ENCODE measurements at places on chromosomes 16 and 17.

- no peak for DNase-seq
Observed at GRCh38 chr17:15086776-15087295, 178.3 kb downstream of the PMP22 start.

DNA sequence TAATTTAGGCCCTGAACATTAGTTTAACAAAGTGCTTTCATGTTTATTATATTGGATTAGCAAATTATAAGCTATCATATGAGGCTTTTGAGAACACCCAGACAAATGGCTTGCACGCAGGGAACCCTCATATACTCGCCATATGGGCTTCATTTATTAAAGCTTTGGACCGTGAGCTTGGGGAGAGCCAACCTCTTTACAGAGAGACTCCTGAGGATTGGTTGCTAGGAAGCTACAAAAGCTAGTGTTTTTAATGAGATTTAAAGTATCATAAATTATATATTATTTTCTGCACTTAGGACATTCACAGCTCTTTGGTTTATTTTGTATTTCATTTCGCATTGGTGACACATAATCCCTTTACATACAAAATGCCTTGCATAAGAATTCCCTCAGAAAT is 193.8 kb upstream of the TOX3 start:
- no peak for DNase-seq

DNA sequence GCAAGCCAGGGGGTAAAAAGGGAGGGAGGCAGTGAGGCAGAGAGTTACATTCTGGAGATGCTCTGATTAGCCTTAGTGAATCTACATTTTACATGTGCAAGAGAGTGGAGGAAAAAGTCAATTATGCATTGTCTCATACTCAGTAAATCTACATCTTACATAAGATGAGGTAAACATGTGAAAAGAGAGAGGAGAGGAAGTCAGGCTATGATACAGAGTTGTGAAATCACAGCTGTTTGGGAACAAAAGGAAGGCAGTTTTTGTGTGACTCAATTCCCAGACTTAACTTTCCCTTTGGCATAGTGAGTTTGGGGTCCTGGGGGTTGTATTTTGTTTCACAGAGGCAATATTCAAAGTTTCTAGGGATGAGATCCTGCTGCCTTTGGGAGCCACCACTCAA is 67.8 kb downstream of the GP2 start:
- DNase-seq, result no peak

DNA sequence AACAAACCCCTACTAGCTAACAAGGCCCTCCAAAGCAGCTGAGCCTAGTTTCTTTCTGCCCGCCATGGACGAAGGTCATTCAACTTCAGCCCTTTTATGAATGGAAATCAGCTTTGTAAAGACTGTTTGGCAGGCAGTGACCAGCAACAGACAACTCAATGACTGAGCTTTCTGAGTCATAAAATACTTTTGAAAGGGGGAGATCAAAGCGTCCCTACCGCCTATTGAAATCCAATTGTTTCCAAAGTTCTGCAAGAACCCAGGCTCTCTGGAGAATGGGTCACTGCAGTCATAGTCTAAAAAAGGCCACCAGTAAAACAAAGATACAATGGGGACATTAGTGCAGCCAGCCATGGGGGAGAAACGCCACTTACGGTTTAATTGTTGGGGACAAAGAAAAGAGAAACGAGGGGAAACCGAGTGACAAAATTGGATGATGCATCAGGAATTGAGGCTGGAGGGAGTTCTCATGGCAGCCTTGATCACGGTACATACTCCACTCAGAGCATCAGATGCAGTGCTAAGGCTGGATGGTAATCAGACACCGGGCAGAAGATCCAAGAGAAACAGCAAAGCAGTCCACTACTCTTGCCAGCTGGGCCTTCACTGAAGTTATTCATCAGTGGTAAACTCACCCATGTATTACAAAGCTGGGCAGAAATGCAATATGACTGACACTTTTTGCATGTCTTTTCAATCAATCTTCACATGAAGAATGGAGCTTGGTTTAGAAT is 9.8 kb downstream of the ADAMTS18 start:
- no peak for DNase-seq

DNA sequence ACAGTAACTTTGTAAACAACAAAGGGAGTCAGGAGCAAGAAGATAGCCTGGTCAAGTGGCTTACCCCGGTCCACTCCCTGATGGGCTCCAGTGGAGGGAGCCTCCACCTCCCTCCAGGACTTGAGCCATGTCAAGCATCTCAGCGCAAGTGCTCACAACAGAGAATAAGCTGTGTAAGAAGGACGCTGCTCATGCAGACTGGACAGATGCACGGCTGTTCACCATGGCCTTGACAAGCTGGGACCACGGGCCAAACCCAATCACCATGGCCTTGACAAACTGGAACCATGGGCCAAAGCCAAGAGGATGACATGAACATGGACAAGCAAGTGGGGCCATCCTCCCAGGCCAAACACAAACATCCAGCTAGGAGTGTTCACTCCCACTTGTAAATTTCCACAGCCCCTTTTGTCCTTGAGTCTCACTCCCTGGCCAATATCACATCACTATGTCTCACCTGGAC is 3.4 kb upstream of the PITPNM3 start:
- DNase-seq, result no peak

DNA sequence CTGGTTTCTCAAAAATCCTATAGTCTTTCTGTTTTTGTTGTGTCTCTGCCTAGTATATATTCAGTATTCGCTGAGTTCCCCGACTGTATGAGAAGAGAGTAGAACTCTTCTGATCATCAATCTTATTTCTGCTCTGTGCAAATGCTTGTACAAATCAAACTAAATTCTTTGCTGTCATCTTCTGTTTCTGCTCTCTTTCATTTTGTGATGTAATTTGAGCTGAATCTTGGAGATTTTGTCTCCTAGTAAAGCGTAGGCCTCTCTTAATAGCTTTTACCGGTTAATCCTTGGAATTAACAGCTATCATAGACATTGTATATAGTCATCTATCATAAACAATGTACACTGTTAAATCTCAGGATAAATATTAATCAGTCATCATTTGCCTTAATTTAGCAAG is 61.9 kb downstream of the OMG start:
- no peak for DNase-seq

DNA sequence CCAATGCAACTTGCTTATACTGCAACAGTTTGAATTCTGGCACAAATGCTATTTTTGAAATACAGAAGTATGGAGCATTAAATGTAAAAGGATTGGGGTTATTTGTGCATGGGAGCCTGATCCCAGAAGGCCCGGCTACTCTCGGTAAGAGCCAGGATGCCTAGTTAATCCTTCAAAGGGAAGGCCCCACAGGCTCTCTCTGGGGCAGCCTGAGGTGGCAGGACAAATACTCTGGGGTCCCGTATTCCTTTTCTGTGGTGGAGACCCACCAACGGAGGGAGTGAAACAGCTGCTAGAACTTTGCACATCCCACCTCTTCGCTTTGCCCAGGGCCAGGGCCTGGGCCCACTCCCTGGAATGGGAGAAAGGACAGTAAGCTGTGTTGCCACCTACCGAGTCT is 30.4 kb downstream of the ERN1 start:
- no peak for DNase-seq

DNA sequence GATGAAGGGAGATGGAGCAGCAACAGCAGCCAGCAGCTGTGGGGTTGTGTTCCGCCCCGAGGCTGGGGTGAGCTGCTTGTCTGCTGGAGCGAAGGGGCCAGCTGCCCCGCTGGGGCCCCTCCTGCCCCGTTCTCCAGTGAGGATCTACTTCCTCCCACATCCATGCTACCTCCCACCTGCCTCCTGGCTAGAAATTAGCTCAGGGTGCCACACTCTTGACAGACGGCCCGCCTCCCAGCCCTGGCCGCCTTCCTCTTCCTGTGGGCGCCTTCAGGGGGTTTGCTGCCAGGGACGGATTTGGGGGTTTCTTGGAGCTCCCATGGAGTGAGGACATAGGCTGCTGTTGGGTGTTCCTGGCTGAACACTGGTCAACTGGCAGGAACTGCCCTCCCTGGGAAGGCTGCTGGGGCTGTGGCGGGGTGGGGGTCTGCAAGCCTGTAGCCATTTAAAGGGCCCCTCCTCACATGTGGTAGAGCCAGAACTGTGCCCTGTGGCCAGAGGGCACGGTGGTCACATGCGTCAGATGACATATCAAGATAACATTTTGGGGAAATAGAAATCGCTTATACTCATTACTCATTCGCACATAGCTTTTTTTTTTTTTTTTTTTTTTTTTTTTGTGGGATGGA is 13.1 kb downstream of the TBC1D24 start:
- DNase-seq, result no peak

GRCh38 chr16:66521951-66522771 is 27.8 kb downstream of the TK2 start:
- DNase-seq, result no peak

- DNase-seq, result no peak
Observed at GRCh38 chr16:1081734-1082265, 9.3 kb downstream of the SSTR5 start.

DNA sequence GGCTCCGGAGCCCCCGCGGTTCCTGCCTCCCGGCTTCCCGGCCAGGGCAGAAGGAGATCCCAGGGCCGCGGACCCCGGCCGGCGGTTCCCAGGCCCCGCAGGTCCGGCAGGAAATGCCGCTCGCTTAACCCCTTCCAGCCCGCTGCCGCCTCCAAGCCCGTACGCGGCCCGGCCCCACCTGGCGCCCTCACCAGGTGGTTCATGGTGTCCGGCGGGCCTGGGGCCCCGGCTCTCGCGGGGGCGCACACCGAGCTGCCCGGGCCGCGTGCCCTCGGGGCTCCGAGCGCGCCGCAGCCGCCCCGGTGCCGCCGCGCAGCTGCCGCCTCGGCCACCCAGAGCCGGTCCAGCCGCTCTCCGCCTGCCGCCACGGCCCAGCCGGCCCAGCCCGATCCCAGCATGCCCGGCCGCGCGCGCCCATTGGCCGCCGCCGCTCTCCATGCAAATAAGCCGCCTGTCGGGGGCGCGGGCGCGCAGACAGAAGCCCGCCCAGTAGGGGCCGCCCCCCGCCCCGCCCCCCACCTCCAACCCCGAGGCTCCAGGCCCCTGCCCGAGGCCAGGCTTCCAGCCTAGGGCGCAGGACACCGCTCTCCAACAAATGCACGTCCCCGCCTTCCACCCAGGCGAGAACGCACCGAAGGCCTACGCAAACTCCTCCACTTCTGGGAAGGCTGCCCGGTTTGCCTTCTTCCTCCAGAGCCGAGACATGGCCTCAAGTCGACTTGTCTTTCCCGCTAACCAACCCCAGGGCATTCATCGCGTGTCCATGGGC is at the start of gene BCAR1:
Gene BCAR1 (minus strand): TSS at position 345 of the 769 bp plus-strand sequence. CDS start 142 bp downstream, at position 203.
- DNase-seq, result peak; percentile 63

- DNase-seq, result peak; percentile 26
Observed at GRCh38 chr17:33116021-33116551, 124.4 kb downstream of the SPACA3 start.

- no peak for DNase-seq
Observed at GRCh38 chr17:39700148-39700987, 504 bp downstream of the ERBB2 start.

DNA sequence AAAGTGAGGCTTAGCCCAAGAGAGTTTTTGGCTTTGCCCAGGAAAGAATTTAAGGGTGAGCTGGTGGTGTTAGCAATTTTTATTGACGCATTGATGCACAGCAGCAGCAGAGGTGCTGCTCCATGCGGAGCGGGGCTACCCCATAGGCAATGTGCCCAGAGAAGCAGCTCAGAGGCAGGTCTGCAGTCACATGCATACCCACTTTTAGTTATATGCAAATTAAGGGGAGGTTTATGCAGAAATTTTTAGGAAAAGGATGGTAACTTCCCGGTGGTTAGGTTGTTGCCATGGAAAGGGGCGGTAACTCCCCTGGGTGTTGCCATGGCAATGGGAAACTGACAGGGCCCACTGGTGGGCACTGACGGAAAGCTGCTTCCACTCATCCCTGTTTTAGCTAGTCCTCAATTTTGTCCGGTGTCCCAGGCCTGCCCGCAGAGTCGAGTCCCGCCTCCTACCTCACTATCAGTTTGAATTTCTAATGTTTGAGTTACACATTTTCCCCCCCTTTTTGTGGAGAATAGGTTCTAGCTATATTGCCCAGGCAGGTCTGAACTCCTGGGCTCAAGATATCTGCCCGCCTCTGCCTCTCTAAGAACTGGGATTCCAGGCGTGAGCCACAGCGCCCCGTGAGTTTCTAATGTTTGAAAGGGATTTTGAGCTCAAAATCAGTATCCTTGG is 10.4 kb upstream of the GJD3 start:
- no peak for DNase-seq

DNA sequence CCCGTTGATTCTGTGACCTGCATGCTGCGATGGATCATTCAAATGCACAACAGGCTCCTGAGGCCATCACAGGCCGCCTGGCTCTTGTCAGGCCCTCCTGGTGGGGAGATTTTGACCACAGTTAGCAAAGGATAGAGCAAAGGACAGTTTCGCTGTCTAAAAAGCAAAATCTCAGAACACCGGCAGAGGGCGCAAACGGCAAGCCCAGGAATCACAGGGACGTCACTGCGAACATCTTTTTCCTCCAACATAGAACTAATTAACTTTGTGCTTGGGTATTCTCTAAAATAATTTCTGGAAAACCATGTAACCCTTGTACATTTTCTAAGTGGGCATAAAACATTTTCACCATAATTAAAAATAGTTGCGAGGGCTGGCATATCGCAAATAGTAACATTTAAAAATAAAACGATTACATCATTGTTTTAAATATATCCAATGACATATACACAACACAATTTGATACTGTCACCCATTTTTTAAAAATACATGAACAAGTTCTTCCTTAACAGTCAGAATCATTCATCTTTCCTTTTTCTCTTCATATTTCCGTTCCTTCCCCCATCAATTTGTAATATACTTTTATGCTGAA is 19.7 kb upstream of the SLC47A1 start:
- DNase-seq, result peak; percentile 27

- DNase-seq, result no peak
Observed at GRCh38 chr16:52050418-52050817, 496.5 kb downstream of the TOX3 start.

DNA sequence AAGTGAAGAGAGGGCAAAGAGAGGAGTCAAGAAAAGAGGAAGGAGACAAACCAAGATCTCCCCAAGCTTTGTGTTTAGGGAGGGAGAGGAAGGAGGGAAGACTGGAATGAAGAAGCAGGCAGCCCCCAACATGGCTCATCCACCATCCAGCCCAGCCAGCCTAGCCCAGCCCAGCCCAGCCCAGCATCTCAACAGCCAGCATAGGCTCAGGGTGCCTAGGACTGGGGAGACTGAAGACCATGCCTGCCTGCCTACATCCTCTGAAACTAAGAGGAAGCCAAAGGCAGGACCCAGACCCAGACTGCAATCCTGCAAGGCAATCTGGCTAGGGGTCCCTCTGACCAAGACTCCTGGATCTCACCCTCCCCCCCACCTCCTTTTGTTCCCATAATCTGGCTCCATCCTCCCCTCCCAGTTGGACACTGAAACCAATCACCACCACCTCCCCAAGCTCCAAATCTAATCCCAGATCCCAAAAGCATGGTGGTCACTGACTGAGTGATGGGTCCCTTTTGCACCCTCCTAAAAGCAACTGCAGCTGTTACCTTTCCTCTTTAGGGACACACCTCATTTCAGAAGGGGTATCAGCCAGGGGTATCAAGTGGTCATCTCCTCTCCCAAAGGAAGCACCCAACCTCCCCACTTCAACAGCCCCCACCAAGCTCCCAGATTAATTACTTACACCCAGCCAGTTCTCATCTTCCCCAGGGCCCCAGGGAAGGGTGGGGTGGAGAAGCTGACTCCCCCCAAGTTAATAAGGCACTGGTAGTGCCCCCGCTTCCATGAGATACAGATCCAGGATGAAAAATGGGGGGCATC is 1.2 kb downstream of the HDAC5 start:
- no peak for DNase-seq
